ENCODE measurements at places on chromosomes 7 and 10. TPM values are rescaled to one million over a fixed set of nuclear protein-coding genes. Genes with fewer than 3 reads are reported as not detected.

Gene AMZ1
- total RNA-seq: 0.22 TPM

Gene SFMBT2
- 3.5 TPM for total RNA-seq

Gene ATOH7
- not detected for total RNA-seq

Gene CHAT
- not detected for total RNA-seq

Gene NUDT13
- total RNA-seq: 1.8 TPM

Gene DMTF1
- total RNA-seq: 94.6 TPM

Gene SMO
- 29.2 TPM for total RNA-seq

Gene LRGUK
- 0.12 TPM for total RNA-seq

Gene PRRT4
- under 0.01 TPM for total RNA-seq

Gene NODAL
- total RNA-seq: not detected

Gene EIF5AL1
- total RNA-seq: 1.3 TPM

Gene PSPH
- total RNA-seq: 180 TPM

Gene PRSS1
- total RNA-seq: not detected

Gene SPDYE16
- total RNA-seq: 0.12 TPM

Gene AKR1C8
- total RNA-seq: not detected

Gene ZPBP
- total RNA-seq: not detected

Gene GPC2
- total RNA-seq: 1.2 TPM

Gene STX1A
- 17.4 TPM for total RNA-seq

Gene MLXIPL
- total RNA-seq: not detected

Gene TMEM273
- total RNA-seq: not detected

Gene PNLIPRP2
- total RNA-seq: not detected

Gene INSIG1
- 518 TPM for total RNA-seq

Gene LAMB4
- under 0.01 TPM for total RNA-seq

Gene ADRA2A
- total RNA-seq: 2.0 TPM
